Fibroblast of the aortic adventitia (primary cell): ENCODE measurements at places on chromosomes 7 and 10.

DNA sequence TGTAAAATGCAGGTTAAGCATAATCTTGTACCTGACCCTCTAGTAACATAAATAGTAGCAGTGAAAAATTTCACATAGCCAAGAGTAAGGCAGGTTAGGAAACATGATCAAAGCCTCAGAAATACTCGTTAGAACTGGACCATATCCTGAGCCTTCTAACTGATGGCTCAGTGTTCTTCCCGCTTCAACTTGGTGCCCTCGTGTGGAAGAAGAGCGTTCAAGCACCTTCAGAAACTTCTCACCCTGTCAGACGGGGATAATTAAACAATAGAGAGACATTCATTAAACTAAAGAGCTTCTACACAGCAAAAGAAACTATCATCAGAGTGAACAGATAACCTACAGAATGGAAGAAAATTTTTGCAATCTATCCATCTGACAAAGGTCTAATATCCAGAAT lies 124.5 kb downstream of the MYOF start:
- peak; percentile 42 for DNase-seq

GRCh38 chr7:128135159-128135514 lies 103.9 kb upstream of the LRRC4 start:
- peak; percentile 6 for DNase-seq

DNA sequence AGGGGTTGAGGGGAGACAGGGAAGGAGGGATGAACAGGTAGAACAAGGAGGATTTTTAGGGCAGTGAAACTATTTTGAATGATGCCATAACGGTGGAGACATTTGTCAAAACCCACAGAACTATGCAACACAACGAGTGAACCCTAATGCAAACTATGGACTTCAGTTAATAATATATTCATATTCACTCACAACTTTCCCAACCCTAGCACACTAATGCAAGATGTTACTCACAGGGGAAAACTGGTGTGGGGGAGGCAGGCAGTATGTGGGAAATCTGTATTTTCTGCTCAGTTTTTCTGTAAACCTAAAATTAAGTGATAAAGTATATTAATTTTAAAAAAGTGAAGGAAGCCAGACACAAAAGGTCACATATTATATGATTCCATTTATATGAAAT lies 17.3 kb downstream of the GNA12 start:
- no peak for DNase-seq

- no peak for DNase-seq
Measured at GRCh38 chr10:77034240-77034639, 603.4 kb downstream of the KCNMA1 start.

GRCh38 chr7:105866102-105866801 lies 10.1 kb downstream of the ATXN7L1 start:
- DNase-seq: no peak

DNA sequence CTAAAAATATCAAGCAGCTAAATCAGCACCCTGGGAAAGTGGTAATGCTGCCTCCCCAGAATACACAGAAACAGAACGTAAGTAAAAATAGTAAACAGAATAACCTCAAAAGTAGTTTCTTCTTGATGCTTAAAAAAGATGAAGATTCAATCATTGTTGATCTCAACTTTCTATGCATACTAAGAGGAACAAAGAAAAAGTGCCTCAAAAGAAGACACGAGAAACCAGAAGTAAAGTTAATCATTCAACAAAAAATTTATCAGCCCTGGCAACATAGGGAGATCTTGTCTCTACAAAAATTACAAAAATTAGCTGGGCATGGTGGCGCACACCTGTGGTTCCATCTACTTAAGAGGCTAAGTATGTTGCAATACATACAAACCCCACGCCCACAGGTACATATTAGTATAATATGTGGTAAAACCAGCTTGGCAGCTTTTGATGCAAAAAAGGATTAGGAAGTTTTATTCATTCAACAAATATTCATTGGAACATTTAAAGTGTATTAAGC lies 153.7 kb downstream of the NRBF2 start:
- no peak for DNase-seq

DNA sequence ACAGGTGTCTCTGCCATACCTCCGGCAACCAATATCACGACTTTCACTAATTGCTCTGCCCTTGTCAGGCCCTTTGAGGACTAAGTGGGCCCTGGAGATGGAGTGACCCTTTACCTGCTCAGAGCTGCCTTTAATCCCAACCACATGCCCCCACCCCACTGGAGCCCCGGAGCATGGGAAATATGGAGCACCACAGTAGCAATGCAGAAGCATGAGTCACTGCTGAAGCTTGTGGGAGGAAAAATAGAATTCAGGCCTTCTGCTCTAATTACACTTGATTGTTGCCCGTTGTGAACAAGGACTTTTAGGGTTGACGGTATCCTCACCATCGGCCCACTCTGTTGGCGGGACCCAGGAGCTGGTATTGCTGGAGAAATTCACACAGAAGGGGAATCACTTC lies 52.5 kb upstream of the FRMD4A start:
- DNase-seq: no peak

DNA sequence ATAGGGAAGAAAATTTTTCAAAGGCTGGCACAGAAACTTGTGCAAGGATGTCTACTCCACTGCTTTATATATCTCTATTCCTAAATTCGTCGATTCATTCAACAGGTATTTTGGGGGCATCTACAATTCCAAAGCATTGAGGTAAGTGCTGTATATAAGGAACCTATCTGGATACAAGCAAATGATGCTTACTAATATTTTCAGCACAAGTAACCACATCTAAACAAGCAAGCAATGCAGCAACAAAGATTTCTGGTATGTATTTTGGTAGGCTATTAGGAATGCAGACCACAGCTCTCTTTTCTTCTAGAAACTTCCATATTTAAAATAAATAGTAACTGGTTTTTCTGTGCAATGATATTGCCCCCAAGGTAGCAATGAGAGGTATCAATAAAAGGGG lies 183.9 kb downstream of the SGMS1 start:
- DNase-seq: no peak

DNA sequence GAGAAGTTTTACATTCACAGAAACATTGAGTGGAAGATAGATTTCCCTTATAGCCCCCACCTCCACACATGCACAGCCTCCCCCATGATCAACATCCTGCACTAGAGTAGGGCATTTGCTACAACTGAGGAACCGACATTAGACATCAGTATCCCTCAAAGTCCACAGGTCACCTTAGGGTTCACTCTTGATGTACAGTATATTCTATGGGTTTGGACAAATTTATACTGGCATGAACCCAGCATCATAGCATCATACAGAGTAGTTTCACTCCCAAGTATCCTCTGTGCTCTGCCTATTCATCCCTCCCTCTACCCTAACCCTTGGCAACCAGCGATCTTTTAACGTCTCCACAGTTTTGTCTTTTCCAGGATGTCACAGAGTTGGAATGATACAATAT lies 64.4 kb downstream of the VSTM4 start:
- DNase-seq: no peak

- peak; percentile 24 for DNase-seq
Measured at GRCh38 chr10:113732966-113733365, 18.5 kb upstream of the PLEKHS1 start.

- DNase-seq: peak; percentile 40
Measured at GRCh38 chr10:82981137-82981723, 1106.2 kb downstream of the NRG3 start.

GRCh38 chr7:158449942-158450341 lies 137.7 kb downstream of the PTPRN2 start:
- no peak for DNase-seq

- DNase-seq: peak; percentile 37
Measured at GRCh38 chr10:119807960-119808697, 64.5 kb downstream of the MCMBP start.

- no peak for DNase-seq
Measured at GRCh38 chr7:88015309-88015708, 81.3 kb downstream of the ADAM22 start.

DNA sequence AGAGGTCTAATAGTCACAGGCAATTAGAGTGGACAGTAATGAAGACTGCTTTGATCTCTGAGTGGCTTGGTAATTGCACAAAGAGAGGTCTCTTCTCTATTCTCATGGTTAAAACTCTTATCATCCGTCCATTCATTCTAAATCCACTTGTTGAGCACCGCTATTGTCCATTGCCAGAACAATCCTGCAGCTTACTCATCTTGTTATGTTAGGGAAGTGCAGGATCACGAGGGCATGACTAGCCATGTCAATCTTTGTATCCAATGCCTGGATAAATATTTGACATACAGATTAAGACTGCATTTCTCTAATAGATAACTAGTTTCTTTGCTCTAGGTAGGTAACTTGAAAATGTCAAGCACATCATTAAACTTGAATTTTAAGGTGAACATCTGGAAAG lies 14.9 kb downstream of the SFTPD start:
- DNase-seq: peak; percentile 16

GRCh38 chr7:116574025-116574822 lies 49.4 kb downstream of the CAV1 start:
- no peak for DNase-seq

GRCh38 chr10:98257198-98257597 lies 10.8 kb downstream of the LOXL4 start:
- DNase-seq: no peak

DNA sequence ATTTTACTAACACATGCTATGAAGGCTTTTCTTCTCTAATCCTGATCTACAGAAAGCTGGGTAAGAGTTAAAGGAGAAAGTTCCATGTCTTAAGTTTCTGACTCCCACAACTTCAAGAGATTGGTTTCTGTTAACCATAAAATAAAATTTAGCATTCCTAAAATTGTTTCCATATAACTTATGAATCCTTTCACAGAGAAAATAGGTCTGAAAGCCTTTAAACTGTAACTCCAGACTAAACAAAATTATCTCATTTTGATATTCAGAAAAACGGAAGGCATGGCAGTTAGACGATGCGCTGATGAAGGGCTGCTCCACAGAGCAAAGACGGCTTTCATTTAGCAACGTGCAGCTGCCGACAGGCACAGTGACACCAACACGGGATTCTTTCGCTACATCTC lies 133.3 kb downstream of the SLC25A13 start:
- DNase-seq: peak; percentile 34

- no peak for DNase-seq
Measured at GRCh38 chr7:24861336-24861735, 104.1 kb upstream of the GSDME start.

DNA sequence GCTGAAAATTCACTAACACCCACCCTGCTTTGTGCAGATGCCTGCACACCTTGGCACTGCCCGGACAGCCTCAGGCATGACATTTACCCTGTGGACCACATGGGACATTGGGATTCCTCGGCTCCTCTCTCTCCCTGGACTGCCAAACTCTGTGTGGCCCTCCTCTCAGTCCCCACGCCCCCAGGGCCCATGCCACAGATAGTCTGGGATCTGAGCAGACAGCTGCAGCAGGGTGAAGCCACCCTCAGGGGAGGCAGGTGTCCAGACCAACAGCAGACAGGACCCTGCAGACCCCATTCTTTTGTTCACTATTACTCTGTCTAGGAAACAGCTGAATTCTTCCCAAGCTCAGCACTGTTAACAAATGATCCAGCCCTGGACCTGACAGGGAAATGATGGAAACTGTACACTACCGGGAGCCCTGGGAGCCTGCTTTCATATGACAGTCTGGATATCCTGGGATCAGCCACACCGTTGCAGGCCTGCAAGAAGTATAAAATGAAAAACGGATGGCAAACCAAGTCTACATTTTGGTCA lies 83.4 kb downstream of the VOPP1 start:
- no peak for DNase-seq

- no peak for DNase-seq
Measured at GRCh38 chr10:75203724-75204123, 6.9 kb upstream of the VDAC2 start.

DNA sequence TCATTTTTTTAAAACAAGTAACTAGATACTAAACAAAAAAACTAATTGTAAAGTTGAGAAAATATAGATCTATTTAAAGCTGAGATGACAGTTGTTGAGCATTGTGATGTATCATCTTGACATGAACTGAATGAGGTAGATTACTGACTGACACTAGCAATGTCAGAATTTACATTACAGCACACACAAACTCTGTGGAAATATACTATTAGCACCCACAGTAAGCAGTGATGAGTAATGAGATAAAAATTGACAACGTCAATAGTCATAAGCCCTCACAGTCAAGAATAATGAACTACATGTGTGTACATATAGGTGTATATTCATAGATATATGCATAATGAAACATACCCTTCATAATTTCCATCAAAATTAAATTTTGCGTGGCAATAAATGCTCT lies 368.4 kb downstream of the TFEC start:
- DNase-seq: no peak
